ENCODE measurements at places on chromosomes 12 and 14.

GRCh38 chr12:103809154-103809553, 31.9 kb downstream of the NT5DC3 start:
- DNase-seq = peak; percentile 90

GRCh38 chr12:27343255-27344000, 10.8 kb downstream of the BMAL2 start:
- no peak for DNase-seq

- DNase-seq = peak; percentile 19
Measured at GRCh38 chr14:104870368-104871144, 5.5 kb downstream of the CEP170B start.

- no peak for DNase-seq
Measured at GRCh38 chr14:105169776-105170655, 1.4 kb upstream of the JAG2 start.

- DNase-seq = no peak
Measured at GRCh38 chr12:2374092-2374906, 321.5 kb downstream of the CACNA1C start.

DNA sequence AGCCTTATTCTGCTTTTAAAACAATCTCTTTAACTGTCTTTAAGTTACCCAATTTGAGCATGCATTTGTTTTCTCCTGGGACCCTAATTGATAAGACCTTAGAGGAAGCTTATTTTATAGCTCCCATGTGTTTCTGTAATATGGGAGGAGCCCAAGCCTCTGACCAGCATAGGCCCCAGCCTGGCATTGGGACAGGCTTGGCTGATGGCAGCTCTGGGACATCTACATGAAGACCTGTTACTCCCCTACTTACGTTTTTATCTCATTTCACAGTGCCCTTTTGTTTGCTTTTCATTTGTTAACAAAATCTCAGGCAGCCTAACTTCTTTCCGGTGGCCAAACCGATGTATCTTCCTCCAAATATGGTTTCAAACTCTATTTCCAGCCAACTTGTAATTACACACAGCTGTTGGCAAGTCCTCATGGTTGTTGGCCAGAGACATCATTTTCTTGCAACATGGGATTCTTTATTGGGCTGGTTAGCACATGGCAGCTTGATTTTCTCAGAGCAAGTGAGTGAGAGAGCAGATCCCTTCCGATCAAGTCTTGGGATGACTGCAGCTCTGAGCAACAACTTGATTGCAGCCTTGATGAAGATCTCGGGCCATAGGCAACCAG, 1117.5 kb downstream of the AACS start:
- DNase-seq = no peak

GRCh38 chr12:130992448-130992847, 38.7 kb downstream of the ADGRD1 start:
- DNase-seq = no peak

DNA sequence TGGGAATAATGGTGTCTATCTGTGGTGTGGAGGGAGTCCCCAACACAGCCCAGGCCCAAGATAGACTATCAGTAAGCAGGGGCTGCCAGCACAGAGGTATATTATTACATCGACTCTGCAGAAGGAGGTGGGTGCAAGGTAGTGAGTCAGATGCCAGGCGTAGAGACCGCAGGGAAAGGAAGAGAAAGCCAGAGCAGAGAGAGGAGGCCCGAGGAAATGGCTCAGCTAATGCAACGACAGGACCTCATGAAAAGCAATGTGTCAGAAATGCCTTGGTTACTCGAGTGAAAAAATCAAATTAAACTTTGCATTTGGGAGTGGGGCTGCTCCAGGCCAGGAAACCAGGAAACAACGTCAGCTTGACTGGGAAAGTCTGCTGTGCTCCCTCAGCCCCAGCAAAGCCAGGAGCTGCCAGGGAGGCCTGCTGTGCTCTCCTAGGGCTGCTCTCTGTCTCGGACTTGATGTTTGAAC, 173.2 kb downstream of the SUDS3 start:
- no peak for DNase-seq

DNA sequence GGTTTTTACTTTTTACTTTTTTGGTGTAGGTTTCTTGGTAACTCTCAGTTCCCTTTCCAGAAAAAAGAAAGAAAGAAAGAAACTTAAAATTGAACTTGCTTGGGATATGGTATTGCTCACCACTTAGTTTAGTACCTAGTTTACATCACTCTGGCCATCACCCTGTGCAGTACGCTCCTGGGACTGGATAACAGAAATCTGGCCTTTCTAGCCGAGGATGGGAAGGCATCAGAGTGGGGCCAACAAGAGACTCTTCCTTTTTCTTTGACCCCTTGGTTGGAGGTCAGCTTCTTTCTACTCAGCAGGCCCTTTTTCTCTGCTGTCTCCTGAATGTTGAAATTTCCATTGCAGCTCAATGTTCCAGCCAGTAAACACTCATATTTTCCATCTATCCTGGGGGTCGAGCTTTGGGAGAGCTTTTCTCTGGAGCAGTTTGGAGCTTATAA, 156.6 kb downstream of the TGFB3 start:
- DNase-seq = no peak

DNA sequence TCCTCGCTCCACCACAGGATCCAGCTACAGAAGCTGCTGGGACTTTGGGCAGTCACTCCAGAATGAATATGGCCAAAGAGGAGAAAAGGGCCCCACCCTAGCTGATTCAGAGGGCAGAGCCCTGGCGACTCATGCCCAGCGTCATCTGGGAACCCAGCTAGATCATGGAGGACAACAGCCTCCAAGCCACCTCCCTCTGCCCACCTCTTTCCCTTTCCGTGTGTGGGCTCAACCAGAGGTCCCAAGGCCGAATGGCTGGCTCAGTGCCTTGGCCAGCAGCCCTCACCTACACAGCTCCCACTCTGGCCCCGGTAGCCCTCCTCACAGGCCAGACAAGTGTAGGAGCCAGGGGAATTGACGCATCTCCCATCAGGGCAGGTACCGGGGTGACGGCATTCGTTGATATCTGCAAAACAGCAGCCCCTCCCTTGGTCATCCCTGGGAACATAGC, 17.4 kb downstream of the ISCA2 start:
- DNase-seq = no peak

- DNase-seq = no peak
Measured at GRCh38 chr12:32266756-32267155, 132.6 kb upstream of the FGD4 start.

DNA sequence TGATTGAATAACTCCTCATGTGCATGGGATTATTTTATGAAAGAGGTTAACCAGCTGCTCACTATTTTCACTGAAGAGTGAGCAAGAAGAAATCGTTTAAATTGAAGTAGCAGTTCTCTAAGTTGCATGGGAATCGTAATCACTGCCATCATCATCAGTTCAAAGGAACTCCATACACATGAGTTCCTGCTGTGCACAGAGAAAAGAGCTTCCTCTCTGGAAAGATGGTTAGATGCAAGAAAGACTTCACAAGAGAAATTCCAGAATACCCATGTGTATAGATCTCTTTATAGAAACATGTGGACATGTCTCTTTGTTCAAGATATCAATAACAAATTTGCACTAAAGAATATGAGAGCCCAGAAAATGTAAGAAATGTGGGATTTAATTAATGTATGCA, 291.3 kb downstream of the PDZRN4 start:
- no peak for DNase-seq

GRCh38 chr14:45246691-45247090, 6.3 kb downstream of the MIS18BP1 start:
- DNase-seq = no peak

DNA sequence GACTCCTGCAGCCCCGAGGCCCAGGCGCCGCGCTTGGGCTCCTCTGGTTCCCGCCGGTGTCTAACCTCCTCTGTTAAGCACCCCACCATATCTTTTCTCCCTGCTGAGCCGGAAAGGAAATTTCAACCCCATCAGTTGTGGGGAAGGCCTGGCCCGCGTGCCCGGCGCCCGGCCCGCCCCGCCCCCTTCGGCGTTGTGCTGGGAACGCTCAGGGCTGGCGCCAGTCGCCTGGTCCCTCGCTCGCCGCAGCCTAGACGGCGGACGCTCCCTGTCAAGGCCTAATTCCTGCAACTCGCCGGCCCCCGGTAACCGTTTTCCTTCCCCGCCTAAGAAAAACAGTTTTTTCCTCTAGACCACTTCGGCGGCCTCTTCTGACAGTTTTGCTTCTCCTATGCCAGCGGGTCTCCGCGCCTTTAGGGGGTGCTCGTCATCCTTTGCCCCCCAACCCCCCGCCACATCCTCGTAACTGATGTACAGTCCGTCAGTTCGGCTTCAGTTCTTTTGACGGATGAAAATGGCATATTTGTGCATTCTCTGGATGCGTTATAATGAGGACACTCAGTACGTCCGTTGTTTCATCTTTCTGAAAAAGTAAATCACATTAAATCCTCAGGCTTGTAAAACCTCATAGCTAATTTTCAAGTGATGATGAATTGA, 506 bp upstream of the NAP1L1 start:
- DNase-seq = no peak

GRCh38 chr12:123997033-123997822, 24.2 kb downstream of the ZNF664 start:
- no peak for DNase-seq

DNA sequence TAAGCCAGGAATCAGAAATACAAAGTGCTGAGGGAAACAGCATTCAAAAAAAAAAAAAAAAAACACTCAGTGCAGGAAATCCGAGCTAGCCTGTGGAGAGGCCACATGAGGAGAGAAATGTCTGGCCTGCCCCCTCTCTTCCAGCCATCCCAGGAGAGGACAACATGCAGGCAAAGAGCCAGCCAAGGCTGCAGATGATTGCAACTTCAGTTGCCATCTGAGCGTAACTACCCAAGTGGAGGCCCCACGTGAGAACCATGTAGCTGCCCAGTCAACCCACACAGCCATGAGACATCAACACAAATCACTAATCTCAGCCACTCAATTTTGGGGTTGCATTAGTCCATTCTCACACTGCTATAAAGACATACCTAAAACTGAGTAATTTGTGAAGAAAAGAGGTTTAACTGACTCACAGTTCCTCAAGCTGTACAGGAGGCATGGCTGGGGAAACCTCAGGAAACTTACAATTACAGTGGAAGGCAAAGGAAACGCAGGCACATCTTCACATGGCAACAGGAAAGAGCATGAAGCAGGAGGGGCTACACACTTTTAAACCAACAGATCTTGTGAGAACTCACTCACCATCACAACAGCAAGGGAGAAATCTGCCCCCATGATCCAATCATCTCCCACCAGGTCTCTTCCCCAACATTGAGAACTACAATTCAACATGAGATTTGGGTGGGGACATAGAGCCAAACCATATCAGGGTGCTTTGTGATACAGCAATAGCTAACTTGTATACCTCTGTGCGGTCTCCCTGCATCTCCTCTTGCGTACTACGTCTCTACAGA, 161.1 kb downstream of the PIWIL1 start:
- DNase-seq = no peak

DNA sequence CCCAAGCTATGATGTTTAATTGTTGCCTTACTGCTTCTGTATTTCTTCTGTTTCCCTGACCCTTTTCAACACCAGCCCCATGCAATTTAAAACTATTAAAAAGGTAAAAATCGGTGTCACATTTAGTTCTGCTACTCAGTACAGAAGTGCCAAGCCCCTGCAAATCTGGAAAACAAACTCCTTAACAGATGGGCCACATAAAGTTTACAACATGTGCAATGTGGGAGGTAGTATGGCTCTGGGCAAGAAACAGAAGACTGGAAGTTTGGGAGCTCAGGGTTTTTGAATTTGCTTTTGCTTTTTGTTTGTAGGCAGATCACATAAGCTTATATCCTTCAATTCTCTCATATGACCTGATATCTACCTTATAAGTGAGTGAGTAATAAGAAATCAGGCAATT, 404.0 kb upstream of the ATP2B1 start:
- DNase-seq = no peak

DNA sequence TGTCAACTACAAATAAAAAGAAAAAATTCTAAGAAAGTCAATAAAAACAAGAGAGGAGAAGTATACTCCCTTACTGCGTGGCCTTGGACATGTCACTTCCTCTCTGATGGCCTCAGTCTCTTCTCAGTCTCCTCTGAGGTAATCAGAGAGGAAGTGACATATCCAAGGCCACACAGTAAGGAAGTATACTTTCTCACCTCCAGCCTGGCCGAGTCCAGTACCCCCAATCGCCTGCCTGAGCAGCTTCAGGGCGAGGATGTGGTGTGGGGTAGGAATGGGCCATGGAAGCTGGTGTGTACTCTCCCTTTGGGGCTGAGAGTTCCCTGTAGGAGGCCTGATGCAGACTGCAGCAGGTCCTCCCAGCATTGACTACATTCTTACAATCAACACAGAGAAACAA, 15.8 kb downstream of the VDR start:
- no peak for DNase-seq

- DNase-seq = no peak
Measured at GRCh38 chr14:70832561-70833305, 23.4 kb upstream of the MAP3K9 start.

DNA sequence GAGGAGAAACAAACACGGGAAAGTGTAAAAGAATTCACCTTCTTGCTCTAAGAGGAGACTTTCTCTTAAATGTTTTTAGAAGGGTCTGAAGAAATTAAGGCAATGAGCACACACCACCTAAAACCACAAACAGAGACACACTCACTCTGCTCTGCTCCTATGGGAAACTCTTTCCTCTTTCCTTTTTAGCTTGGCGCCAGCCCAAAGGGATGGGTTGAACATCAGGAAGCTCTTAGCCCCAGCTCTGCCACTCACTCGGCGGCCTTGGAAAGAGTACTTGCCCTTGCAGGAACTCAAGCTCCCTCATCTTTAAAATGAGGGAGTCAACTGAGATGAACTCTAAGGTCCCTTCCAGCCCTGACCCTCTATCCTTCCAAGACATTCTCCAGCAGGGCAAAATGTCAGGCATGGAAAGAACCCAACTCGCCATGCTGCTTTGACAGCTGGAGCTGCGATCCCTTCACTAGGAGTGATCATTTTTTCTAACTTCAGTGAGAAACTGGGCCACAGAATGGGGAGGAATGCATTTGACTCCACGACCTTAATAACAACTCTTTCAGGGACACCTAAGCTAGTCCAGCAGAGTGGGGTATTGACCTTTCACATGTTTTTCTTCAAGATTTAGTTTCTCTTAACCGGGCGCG, 980 bp upstream of the RNASE8 start:
- no peak for DNase-seq

DNA sequence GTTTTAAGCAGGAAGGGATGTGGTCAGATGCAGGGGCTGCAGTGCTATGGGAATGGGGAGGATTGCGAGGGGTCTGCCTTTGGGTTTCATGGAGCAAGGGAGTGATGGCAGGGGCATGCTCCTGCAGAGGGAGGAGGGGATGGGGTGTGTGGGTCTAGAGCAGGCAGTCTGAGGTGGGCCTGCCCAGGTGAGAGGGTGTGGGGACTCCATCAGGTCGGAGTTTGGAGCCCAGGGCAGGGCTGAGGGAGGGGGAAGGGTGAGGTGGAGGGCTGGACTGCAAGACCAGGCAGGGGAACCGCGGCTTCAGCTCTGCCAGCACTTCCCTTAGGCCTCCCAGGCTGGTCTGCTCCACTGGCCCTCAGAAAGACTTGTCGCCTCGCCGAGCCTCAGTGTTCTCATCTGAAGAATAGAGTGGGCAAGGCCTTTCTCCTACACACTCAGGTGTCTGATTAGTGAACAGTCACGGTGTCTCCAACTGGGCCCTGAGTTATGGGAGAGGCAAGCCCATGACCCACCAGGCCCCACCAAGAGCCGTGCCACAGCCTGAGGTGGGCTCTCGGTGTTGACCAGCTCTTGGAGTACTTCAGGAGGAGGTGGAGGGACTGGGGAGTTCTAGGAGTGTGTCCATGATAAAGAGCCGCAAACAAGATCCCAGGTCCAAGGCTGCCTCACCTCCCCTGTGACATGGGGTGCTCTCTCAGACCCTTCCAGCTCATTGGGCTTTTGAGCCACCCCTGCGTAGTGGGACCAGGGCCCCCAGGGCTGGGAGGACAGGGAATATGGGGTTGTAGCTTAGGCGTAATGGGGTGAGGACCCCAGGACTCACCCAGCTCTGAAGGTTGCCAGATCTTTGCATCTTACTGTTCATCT, 20.1 kb upstream of the KRT80 start:
- DNase-seq = no peak
